Testis (tissue), 5 donors: ENCODE measurements at places on chromosomes 4 and X. TPM values are rescaled to one million over a fixed set of nuclear protein-coding genes. Genes with fewer than 3 reads are reported as not detected.

Gene PARM1
- polyA plus RNA-seq: 29.0 TPM

Gene DUSP21
- polyA plus RNA-seq: 9.6 TPM

Gene AFP
- polyA plus RNA-seq: 0.16 TPM

Gene ETDB
- polyA plus RNA-seq: 17.4 TPM

Gene UGT2B10
- 1.5 TPM for polyA plus RNA-seq

Gene SSX2B
- polyA plus RNA-seq: 42.6 TPM

Gene SCML2
- 19.1 TPM for polyA plus RNA-seq

Gene KCNE5
- polyA plus RNA-seq: 0.57 TPM

Gene BEX5
- polyA plus RNA-seq: 18.6 TPM

Gene PSMD10
- 49.8 TPM for polyA plus RNA-seq

Gene TEX13C
- polyA plus RNA-seq: 3.4 TPM
